ENCODE measurements at places on chromosomes 5 and 9.

- DNase-seq: no peak
Observed at GRCh38 chr9:128723352-128723865, 518 bp downstream of the ZDHHC12 start.

DNA sequence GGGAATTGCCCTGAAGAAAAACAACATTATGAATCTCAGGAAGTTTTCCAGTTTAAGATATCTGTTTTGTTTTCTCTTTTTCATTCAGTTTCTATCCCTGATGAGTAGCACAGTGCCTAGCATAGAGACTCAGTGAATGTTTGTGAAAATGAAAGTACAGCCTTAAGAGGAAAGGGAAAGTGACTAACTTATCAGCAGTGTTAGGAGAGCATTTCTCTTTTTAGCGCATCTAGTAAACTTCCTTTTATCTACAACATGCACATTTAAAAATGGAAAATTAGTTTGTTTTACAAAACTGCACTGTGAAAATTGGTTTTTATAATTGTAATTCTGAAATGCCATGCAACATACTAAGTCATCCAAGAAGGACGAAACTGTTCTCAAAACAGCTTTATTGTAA, 110.8 kb downstream of the SMARCA2 start:
- no peak for DNase-seq

DNA sequence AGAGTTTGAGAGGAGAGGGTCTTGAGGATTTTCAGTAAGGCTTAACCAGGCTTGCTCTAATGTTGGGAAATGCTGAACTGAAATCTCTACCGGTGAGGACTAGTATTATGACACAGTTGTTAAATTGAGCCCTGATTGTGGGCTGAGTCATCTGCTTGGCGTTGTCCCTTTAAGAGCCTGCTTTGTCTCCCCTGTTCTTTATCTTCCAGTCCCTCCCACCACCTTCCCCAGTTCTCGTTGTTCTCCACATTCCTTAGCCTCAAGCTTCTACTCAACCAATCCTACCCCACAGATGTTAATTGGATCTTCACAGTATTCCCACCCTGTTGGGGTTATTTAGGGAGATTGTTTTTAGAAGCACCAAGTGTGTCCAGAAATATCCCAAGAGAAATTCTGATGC, 57.6 kb downstream of the ANKRD55 start:
- DNase-seq: peak; percentile 29

- DNase-seq: no peak
Observed at GRCh38 chr5:144800169-144800568, 629.5 kb downstream of the KCTD16 start.

DNA sequence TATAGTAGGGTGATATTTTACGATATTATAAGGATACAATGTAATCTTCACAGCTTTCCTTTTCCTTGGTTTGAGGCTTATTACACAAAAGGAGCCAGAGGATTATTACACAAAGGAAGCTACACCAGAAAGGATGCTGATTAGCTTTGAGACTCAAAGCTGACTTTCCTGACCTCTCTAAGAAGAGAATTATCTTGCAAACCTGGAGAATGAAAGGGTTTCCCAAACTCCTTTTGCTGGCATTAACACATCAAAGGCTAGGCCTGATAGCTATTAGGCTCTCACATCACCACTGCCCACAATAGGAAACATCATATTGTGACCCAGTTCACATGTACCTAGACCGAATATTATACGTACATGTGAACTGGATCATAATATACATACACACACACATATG, 34.2 kb upstream of the CHD1 start:
- DNase-seq: no peak
